NCI-H1436 treated with DMSO at 0.1 percent for 48 hours (cell line): ENCODE measurements at places on chromosomes 11 and 22.

GRCh38 chr22:42868751-42869251 lies 11.7 kb upstream of the ARFGAP3 start:
- no peak for DNase-seq

- DNase-seq, result no peak
Measured at GRCh38 chr11:92697461-92698312, 271.8 kb upstream of the MTNR1B start.

DNA sequence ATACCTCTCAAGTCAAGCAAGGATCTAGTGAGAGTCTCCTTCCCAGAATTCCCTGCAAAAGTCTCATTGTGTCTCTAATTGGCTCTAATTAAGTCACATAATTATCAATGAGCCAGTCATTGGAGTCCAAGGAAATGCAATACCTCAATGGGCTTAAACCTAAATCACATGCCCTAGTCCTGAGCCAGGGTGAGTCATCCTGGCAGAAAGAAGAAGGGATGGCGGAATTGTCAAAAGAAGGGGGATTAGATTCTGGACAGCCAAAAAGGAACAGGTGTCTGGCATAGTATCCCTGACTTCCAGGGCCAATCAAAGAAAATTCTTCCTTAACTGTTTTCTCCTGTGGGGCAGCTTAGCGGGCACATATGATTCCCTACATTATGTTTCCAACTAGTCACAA lies 25.1 kb upstream of the LDLRAD3 start:
- no peak for DNase-seq

DNA sequence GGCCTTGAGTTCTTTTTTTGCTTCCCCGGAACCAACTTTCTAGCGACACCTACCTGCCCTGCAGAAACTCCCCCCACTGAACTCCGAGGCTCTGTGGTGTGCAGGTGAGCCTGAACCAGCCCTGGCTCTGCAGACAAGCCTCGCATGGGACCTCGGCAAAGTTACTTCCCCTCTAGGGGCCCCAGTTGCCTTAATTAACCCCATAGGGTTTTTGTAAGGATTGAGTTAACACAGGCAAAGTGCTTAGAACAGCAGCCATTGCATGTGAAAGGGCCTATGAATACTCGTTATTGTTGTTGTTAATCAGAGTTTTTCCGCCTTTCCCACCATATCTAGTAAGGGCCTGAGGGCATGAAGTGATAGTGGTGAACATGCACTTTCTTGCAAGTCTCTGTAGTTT lies 12.6 kb upstream of the SYT13 start:
- no peak for DNase-seq
